ENCODE measurements at places on chromosomes 1 and 21.

DNA sequence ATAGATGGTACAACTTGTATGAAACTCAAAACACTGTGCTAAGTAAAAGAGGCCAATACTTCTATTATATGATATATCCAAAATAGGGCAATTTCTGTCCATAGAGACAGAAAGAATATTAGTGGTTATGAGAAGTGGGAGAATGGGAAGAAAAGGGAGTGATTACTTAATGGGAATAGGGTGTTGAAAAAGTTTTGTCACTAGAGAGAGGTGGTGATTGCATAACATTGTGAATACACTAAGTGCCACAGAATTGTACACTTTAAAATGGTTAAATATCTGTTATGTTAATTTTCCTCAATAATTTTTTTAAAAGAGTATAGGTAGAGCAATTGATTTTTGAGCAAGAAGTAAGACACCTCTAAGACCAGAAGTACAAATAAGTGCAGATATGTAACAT lies 29.7 kb downstream of the GNAT2 start:
- DNase-seq: no peak

DNA sequence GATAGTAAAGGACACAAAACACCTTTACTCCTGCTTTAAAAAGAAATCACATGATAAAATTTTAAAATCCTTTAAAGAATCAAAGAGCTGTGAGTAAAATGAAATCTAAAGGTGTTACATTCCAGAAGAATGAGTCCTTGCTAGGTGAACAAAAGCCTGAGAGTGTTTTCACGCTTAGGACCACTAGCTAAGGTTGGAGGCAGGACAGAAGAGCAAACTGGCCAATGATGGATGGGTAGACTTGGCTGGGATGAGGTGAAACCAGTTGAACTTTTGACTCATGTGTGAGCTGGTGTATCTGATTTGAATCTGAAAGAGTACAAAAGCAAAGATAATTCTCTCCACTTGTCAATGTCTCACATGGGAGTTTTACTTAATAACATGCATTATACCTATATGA lies 35.1 kb downstream of the CATSPERE start:
- no peak for DNase-seq

GRCh38 chr1:71745326-71745725 lies 537.0 kb downstream of the NEGR1 start:
- DNase-seq: no peak

- no peak for DNase-seq
Measured at GRCh38 chr1:199859491-199859933, 168.0 kb upstream of the NR5A2 start.

DNA sequence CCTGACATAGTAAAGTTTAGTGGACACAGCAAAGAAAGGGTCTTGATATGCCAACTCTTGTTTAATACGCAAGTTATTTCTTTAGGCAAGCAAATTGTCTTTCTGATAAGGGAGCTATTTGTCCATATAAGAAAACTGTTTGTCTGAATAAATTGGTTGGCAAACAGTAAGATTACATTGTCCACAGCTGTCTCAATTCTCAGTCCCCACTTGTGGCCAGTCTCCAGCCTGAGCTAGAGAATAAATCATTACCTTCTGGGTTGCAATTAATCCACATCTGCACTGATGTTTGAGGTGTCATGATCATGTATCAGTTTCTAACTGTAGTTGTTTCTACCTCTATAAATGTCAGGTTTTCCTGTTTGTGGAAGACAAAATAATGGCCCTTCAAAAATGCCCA lies 60.0 kb upstream of the TNR start:
- no peak for DNase-seq

DNA sequence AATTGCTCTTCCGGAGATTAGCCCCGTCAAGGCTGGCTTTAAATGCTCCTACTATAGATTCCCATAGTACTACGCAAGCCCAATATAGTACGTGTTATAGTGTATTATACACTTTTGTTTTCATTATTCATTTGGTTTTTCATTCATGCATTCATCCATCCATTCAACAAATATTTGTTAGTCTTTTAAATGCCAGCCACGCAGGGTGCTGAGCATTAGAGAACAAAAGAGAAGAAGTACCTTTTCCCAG lies 513 bp upstream of the RAB3GAP2 start:
- DNase-seq: no peak

Measured in activated CD8-positive, alpha-beta T cell treated with anti-CD3 and anti-CD28 coated beads for 36 hours (primary cell).